ENCODE measurements at places on chromosomes 5 and 9.

DNA sequence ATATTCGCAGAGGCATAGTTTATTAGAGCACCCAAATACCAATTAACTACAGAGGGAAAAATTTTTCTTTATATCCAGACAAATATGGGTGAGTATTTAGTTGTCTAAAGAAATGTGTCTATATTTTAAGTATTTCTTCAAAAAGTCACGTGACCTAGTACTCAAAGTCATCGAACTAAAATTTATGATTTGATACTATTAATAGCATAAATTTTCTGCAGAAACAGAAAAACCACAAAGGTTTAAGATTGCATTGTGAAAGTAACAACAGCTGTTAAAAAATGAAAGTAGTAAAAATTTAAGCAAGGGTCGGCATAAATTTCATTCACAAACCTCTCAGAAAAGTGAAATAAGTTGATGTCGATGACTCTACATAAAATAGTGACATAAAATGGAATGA lies 323.9 kb upstream of the RORB start:
- DNase-seq = no peak

DNA sequence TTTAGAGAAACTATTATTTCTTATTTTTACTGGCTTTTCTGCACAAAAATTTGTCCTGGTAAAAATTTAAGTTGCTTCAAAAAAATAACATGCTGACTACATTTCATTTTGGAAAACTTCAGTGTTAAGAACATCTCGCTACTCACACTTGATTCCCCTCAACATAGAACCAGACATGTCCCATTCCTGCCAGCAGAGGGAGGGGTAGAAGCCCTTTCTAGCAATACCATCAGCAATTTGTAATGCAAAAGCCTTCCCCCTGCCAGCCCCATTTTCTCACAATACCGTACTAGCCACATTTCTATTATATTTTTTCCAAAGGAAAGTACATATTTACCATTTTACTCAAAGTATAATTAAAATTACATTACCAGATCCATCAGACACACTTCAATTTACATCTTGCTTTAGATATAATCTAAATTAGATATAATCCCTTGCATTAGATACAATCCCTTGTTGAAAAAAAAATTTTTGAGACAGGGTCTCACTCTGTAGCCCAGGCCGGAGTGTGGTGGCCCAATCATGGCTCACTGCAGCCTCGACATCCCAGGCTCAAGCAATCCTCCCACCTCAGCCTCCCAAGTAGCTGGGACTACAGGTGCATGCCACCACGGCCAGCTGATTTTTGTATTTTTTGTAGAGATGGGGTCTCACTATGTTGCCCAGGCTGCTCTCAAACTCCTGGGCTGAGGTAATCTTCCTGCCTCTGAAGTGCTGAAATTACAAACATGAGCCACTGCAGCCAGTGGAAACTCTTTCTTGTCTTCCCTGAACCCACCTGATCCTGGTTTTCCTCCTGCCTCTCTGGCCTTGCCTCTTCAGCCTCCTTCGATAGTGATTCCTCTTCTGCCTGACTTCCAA lies 39.6 kb upstream of the IDNK start:
- DNase-seq = peak; percentile 77

DNA sequence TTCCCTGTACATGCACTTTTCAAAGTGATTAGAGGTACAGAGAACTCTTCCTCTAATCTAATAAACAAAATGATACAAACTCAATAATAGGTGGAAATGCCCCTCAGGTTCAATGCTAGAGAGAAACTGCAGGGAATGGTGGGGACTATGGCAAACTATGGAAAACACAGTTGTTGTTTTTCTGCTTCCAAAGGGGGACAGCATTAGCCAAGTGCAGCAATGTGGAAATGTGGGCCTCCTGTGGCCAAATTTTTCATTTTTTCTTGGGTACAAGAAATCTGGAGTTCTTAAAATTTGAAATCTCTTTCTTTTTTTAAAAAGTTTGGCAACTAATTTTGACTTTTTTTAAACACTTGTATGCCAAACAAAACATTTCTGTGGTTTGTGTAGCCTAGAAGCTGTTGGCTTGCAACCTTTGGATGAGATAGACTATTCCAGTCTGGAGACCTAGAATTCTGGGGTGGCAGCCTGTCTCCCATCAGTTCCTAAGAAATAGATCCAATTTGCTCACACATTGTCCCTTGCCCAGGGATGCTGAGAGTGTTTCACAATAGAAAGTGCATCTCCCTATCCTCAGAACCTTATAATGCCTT lies 218.6 kb downstream of the PAPPA start:
- DNase-seq = no peak

DNA sequence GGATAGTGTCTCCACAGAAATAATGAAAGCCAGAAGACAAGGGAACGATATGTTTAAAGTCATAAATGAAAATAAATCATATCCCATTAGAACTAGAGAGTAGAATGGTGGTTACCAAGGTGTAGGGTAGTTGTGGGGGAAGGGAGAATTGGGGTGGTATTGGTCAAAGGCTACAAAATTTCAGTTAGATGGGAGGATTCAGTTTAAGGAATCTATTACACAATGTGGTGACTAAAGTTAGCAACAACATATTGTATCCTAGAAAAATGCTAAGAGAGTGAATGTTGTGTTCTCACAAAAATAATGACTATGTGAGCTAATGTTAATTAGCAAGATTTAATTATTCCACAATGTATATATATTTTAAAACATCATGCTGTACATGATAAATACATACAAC lies 27.8 kb upstream of the LARP1 start:
- no peak for DNase-seq
